ENCODE measurements at places on chromosomes 1 and 21.

DNA sequence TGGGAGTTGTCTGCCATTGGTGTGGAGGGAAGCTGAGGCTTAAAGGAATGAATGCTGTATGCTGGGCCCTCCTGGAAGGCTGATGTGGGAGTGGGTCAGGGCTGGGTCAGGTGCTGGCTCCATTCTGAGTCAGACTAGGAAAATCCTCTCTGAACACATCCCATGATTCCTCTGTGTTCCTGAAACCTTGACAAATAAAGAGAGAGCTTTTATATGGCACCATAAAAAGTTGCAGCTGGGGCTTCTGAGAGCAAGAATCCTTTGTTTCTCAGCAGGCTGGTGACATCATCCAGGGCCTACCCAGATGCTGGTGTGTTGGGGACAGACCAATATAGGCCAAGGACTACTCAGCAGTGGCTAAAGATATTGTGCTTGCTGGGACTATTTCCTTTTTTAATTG is 27.8 kb upstream of the NFASC start:
- DNase-seq: no peak

DNA sequence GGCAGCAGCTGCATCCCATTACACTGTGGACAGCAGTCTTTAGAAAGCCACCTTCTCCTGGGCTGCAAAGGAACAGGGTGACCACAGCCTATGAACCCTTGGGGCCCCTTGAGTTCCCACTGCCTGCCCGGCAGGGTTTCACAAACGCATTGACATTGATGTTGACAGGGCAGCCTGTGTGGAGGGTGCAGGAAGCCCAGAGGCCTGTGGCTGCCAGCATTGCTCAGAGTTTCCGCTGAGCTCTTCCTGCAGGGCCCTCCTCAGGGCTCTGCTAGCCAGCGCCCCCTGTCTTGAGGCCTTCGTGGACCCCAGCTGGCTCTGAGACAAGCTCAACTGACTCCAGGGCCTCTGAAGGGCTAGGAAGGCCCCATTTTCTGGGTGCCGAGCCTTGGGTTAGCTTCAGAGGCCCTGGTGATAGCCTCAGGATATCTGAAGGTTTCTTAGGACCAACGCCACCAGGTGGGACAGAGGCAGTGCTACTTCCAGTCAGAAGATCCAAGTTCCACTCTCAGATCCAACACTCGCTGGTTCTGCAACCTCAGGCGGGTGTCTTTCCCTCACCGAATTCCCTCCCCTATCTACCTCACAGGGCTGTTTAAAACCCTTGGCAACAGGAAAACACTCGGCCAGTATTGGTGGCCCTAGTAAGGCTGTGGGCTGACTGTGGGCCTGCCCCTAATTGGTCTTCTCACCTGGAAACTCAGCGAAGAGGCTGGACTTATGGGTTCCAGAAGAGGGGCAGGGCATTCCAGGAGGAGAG is 27.2 kb upstream of the EPS8L3 start:
- peak; percentile 60 for DNase-seq

DNA sequence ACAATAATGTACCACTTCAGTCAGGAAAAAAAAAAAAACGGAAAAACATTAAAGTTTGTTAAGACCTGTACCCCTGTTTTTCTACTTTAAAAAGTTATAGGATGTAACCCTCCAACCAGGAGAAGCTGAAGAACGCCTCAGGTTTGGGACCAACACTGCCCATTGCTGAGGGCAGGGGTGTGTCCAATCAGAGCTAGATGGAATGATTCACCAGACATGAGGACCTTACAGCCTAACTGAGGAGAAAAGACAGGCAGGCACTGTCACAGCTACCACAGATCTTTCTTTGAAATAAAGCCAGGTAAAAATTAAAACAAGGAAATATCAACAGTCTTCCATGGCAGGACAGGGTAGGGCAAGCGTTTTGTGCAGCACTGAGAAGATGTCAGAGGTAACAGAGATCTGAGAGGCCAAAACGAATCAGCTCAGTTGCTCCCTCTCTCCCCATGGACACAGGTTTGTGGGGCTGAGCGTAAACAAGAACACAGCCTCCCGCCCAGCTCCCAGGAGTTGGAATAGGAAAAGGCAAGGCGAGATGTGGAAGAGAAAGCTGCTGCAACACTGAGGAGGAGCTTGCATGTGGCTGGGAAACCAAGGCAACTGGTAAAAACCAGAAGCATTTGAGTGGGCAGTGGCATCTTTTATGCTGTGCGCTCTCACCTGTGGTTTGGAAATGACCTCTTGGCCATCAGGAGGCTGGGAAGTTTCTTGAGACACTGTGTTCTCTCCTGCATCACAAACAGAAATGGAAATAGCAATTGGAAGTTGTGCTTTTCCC is 34.0 kb downstream of the SEC16B start:
- no peak for DNase-seq

- DNase-seq: no peak
These were observed 56.8 kb downstream of the NDUFS5 start for GRCh38 chr1:39082811-39083576.

DNA sequence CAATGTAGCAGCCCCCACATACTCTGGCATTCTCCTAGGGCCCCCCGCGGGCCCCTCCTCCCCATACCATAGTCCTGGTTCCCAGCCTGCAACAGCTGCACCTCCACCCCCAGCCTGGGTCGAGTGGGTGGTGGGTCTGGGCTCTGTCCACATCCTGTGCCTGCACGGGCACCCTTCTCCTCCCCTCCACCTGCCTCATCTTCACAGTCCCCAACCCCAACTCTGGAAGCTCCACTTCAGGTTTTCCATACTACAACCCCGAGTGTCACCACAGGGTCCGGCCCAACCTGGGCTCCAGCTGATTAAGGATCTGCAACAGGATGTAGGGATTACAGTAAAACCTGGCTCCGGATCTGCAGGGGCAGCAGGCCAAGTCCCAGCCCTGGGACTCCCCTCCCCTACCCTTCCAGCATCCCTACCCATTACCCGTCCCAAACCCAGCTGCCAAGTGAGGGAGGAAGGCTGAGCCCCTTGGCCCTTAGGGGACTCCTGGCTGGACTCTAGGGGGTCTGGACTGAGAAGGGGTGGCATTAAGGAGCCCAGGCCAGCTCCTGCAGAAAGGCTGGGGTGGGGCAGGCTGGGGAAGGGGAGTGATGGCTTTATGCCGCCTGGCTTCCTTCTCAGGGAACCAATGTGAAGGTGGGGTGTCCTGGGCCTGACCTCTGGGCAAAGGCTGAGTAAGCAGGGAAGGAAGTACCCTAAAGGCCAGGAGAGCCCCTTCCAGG is 116.8 kb downstream of the CASZ1 start:
- DNase-seq: no peak

GRCh38 chr1:218346391-218347204 is 1.5 kb downstream of the TGFB2 start:
- no peak for DNase-seq
